Non-pigmented ciliary epithelial cell (primary cell): ENCODE measurements at places on chromosomes 6 and 20.

DNA sequence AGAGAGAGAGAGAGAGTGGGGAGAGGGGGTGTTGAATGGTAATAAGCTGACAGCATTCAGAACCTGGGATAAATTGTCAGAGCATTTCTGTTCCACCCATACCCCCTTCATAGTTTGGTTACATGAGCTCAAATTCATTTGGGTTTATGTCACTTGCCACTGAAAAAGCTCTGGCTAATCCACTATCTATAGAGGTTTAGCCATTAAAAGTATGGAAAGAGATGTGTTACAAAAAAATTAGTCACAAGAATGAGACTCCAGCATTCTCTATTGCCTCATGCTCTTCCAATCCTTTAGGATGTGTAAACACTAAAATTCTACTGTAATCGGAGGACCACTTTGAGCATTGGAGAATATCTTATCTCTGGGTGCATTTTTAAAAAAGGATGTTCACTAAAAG, 297.6 kb upstream of the TCF21 start:
- DNase-seq, result no peak

GRCh38 chr20:49693435-49694171, 20.1 kb downstream of the B4GALT5 start:
- DNase-seq, result no peak

- no peak for DNase-seq
These were observed 3.8 kb downstream of the C20orf173 start for GRCh38 chr20:35525639-35526038.

DNA sequence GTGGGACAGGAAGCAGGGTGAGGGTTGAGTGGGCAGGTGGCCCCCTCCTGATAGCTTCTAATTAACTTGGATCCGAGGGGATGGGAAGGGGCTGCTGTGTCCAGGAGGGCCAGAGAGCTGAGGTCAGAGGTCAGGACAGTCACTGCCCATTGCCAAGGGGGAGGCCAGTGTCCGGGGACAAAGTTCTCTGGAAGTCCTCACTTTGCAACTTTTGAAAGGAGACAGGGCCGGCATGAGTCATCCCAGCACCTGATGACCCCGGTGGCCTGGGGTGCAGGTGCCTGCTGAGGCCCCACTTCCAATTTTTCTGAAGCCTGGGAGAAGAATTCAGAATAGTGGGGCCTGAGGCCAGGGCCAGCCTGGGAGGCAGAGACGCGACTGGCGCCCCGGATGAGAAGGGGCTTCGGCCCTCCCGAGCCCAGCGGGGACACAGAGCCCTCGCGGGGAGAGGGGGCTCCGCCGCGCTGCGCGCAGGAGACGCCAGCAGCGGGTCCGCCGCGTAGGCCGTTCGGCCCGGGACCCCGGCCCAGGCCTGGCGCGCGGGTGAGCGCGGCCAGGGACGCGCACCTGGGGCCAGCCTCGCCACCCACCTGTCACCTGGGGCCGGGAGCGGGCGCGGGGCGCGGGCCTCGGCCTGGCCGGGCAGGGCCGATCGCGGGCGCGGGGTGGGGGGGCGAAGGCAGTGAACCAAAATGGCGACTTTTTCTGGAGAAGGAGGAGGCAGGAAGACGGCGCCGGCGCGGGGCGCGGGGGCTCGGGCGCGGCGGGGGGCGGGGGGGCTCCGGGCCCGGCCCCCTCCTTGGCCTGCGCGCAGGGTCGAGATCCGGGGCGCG, 586 bp downstream of the ZNF512B start:
- no peak for DNase-seq

DNA sequence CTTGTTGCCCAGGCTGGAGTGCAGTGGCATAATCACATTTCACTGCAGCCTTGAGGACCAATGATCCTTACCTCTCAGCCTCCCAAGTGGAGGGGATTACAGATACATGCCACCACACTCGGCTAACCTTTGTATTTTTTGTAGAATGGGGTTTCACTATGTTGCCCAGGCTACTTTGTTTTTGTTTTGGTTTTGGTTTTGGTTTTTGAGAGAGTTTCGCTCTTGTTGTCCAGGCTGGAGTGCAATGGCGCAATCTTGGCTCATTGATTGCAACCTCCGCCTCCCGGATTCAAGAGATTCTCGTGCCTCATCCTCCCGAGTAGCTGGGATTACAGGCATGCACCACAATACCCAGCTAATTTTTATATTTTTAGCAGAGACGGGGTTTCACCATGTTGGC, 105.5 kb downstream of the BMP7 start:
- no peak for DNase-seq

DNA sequence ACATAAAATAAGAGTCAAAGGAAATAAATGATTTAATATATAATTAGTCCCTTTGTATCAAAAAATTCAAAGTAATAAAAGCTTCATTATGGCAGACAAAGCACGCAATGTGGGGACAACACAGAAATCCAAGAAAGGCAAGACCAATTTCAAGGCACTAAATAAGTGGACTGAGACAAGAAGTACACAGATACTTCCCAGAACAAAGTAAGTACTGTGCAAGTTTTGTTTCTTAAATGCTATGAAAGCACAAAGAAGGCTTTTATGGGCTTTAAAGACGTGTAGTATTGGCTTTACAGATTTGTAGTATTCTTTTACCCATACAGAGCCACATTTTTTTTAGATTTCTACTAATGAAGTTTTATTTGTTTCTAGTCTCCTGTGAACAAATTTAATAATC, 174.6 kb downstream of the TRDN start:
- DNase-seq, result no peak

DNA sequence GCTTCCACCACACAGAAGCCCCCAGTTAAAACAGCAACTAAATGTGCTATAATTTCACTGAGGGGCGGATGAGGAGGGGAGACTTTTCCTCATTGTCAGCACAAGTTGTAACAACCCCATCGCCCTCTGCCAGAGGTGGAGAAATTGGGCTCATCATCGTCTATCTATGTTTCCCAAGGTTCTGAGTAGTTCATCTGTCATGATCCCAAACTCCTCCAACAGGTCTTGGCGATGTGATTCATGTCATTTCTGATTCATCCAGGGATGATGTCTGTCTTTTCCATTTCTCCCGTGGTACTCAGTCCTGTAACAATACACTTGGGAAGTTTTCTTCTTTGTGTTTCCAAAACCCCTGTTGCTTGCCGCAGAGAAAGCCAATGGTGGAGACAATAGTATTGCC, 51.0 kb downstream of the TFAP2A start:
- DNase-seq, result no peak

DNA sequence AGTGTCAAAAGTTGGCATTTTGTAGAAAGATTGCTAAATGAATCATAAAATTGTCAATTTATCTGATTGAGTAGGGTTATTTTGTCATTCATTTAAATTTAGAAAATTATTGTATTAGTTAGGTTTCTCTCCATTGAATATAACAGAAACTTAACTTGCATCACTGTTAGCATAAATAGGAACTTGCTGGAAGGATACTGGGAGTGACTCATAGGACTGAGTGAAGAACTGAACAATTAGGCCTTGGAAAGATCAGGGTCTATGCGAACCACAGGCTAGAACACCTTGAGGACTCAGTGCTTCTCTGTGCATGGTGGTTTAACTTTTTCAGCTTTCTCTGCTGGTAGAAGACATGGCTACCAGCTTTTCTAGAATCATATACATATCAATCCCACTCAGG, 67.7 kb upstream of the IFNGR1 start:
- DNase-seq, result no peak

DNA sequence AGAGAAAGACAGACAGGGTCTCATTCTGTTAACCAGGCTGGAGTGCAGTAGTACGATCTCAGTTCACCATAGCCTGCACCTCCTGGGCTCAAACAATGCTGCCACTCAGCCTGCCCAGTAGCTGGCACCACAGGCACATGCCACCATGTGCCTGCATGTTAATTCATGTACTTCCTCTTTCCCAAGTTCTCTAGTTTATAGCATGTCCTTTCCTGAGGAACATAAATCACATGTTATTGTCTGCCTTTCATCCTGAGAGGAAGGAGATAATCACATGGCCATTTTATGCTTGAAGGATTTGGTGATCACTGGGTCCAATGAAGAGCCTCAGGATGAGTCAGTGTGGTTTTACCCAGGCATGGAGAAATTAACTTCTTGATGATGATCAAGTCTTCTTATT, 47.9 kb downstream of the COL11A2 start:
- DNase-seq, result no peak

- DNase-seq, result no peak
These were observed 98.0 kb upstream of the NHSL1 start for GRCh38 chr6:138597336-138597735.

GRCh38 chr20:59735486-59735885, 131.1 kb downstream of the PHACTR3 start:
- no peak for DNase-seq

DNA sequence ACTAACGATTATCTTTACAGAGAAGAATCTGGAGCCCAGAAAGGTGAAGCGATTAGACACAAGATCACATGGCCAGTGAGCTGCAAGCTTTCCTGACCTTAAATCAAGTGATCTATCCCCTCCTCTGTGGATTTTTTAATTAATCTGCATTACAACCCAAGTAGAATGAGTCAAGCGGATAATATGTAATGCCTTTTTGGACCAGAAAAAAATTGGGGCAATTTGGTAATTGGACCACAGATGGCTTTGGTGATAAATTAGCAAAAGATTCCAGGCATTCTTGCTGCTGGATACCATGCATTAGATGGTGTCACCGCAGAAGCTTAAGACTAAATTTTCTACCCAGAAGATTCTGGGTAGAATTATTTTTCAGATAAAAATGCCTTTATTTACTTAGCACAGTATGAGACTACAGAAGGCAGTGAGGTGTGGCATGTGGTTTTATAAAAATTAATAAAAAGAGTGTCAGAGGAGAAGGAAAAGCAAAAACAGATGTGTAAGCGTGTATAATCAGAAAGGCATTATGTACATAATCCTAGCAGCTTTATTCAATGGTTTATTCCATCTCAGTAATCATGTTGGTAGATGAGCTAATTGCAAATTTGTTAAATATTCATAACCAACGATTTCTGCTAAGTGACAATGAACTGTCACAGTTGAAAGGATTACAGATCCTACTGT, 53.9 kb upstream of the PCSK2 start:
- no peak for DNase-seq

GRCh38 chr6:6635291-6635690, 46.8 kb downstream of the LY86 start:
- no peak for DNase-seq

DNA sequence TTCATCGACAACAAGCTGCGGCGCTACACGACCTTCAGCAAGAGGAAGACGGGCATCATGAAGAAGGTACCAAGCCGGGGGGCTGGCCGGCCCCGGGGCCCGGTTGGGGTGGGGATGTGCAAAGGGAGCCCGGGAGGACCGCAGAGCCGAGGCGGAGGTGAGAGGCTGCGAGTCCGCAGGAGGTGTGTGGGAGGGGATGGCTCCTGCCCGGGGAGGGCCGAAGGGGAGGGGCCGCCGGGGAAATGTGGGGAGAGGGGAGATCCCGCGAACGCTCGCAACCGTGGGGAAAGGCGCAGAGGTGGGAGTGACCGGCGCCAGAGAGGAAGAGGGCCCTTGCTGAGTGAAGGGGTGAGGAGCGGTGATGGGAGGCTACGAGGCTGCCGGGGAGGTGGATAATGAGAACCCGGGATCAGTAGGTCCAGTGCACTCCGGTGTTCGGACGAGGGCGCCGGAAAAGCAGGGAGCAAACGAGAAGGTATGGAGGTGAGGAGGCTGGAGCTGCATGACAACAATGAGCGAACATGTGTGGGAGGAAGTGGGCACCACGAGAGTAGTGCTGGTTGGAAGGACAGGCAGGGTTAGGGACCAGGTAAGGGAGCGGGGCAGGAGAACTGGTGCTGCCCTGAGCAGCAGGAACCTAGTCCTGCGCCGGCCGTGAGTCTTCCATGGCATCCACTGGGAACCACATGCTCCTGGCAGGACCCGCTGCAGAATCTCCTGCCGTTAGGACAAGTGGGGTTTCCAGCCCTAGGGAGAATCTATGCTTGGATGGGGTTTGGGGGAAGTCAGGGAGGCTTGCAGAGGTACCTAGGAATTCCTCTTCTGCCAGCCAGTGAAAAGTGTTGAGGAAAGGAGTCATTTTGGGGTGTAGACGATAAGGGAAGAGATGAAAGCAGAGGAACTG, 1.3 kb downstream of the SRF start:
- DNase-seq, result no peak

DNA sequence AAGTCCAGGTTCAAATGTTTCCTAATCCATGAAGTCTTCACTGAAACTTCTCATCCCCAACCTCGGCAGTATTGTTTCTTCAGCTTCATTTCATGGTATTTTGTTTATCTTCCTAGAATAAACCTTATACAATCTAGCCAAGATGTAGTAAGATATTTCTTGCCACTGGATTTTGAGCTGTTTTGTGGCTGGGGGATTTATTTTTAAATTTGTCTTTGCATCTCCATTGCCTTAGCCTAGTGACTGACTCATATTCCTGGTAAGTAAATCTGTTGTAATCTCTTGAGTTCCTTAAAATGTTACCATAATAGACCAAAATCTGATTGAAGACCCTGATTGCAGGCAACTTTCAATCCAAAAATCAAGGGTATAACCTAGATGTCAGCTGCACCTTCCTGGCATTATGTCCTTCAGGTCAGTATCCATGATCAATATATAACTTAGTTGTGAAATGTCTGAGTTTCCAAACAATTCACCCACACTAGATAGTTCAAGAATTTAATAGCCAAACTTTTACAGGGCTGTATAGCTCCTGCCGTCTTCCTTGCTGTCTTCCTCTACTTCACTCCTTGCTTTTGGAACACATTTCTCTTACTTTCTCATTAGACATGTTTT, 4.7 kb upstream of the TRMT11 start:
- DNase-seq, result no peak

DNA sequence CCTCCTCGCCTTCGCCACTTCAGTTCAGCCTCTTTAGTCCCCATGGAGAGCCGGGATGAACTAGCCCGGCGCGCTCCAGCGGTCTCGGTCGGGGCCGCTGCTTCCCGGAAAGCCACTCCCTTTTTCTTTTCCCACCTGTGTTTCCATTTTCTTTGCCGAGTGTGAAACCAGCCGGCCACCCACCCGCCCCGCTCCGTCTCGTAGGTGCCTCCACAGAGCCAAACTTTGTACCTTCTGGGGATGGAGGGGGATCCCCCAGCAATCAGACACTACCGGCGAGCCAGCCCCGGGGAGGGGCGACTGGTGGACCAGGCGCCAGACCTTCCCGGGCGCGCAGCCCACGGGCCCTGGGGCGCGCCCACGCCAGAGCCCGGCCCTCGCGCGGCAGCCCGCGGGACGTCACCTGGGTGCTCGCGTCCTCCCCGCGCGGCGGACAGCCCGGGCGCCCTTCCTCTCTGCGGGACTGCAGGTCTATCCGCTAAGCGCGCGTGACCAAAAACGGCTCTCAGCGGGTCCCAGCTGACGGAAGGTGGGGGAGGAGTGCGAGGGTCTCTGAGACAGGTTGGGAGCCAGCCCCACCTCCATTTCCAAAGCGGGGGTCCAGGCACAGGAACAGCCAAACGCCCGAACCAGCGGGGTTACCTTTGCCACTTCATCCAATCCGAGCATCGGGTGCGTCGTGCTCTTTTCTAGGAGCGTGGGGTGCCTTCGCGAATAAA, at the start of gene MCHR2:
Gene MCHR2 (minus strand): TSS at position 691 of the 719 bp plus-strand sequence. CDS start 38,076 bp downstream, outside the sequence.
- no peak for DNase-seq

DNA sequence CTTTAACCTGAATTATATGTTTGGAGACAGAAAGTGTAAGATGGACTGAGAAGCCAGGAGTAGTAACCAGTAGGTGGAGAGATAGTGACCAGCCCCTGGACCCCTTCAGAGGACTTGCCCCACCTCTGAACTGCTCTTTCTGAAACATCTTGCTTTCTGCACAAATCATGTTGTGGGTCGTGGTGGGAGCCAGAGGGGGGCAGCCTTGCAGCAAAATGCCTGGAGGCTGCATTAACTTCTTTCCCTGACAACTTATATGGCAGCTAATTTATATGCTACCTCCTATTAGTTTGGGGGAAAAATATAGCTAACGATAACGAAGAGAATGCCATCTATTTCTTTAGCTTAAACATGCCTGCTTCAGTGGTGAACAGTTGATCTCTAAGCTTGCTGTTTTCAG, 859.8 kb downstream of the MAFB start:
- no peak for DNase-seq

- no peak for DNase-seq
These were observed 769.9 kb downstream of the QKI start for GRCh38 chr6:164184410-164184809.
